Suprapubic skin (tissue), 4 donors: ENCODE measurements at places on chromosomes 5 and 9. TPM values are rescaled to one million over a fixed set of nuclear protein-coding genes. Genes with fewer than 3 reads are reported as not detected.
A peak's percentile ranks its signal among the peaks of the same experiment; 100 is the strongest.

GRCh38 chr5:936149-937144, 43.8 kb downstream of the TRIP13 start:
- DNase-seq, result peak; percentile 59

DNA sequence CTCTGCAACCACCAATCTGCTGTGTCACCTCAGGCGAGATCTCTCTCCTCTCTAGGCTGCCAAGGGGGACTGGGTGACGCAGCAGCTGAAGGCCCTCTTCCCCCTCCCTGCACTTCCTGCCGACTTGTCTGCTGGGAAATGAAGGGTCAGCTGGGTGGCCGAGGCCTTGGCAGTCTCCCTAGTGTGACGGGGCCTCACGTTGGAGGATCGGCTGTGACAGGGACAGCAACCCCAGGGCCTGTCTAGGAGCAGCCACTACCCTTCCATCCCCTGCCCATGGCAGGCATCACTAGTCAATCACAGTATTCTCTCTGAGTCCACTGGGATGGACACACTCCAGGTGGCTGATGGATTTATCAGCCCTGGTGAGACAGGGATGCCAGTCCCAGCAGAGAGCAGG, 107.3 kb upstream of the SARDH start:
- no peak for DNase-seq

The COL15A1 gene
- total RNA-seq, result 8.0 TPM

The PCDHB13 gene
- 6.0 TPM for total RNA-seq

The C1QTNF2 gene
- total RNA-seq, result 0.23 TPM

GRCh38 chr9:131320031-131320685, 30.6 kb downstream of the PLPP7 start:
- DNase-seq, result peak; percentile 53

DNA sequence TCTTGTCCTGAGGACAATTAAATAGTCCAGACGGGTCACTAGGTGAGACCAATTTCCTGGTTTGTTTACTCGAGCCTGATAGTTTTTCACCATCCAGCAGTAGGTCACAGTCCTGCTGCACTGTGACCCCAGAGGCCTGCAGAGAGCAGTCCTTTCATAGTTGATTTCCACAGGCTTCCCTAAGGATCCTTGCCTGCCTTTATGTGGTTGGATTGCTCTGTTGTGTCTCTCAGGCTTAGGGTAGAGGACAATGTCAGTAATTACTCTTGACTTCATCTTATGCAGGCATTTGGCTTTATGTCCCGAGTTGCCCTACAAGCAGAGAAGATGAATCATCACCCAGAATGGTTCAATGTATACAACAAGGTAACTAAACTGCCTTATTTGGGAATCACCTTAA, 9.0 kb upstream of the CATSPER3 start:
- no peak for DNase-seq

DNA sequence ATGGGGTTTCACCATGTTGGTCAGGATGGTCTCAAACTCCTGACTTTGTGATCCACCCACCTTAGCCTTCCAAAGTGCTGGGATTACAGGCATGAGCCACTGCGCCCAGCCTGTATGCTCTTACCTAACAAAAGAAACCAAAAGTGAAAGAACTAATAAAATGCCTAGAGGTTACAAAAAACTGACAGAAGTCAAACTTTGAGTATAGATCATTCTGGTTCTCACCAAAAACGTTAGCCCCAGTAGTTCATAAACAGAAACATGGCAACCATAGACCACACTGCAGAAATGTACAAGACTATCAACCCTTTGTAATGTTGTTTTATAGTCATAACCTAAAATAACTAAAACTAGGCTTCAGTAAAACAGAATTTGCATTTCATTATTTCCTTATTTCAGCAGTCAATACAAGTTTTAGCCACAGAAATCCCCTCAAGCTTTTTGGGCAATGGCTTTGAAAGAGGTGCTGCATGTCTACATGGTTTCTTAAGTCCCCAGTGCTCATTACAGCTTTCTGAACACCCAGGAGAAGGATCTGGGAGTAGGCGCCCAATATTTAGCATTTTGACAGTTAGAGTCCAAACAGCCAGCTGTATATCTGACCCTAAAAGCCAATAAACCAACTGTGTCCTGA, 72.5 kb downstream of the EPB41L4A start:
- DNase-seq, result no peak

DNA sequence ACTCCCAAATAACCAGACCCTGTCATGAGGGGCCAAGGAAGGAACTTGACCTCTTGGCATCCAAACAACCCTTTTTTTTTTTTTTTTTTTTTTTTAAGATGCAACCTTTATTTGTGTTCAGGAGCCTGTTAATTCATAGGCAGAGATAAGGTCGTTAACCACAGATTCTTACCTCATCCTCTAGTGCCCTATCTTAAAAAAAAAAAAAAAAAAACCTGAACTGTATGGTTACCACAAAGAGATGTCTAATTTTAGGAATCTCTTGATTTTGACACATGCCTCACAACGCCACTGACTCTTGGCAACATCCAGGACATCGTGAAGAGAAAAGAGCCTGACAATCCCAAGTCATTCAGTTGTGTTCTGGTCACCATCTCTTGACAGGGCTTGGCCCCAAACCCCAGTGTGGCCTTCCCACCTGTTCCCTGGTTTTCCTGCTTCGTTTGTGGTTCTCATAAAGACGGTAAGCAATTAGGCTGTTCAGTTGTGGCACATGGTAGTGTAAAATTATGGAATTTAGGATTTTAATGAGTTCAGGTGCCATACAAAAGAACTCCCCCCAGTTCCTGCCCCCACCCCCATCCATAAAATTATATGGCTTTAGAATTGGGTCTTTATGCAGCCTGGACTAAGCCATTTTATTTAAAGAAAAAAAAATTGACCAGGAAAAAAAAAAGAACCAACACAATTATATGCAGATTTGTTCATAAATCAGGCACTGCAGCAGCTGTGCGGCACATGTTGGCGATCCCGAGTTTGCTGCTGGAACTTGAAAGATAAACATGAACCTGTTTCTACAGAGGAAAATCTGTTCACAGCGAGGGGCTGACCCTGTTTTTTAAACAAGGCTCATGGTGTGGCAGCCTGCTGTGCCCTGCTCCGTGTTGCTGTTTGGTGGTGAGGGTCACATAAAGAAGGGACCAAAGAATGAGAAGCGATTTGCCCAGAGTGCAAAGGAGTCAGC, 267.8 kb upstream of the CLINT1 start:
- DNase-seq, result no peak

The CD14 gene
- total RNA-seq, result 6.7 TPM

DNA sequence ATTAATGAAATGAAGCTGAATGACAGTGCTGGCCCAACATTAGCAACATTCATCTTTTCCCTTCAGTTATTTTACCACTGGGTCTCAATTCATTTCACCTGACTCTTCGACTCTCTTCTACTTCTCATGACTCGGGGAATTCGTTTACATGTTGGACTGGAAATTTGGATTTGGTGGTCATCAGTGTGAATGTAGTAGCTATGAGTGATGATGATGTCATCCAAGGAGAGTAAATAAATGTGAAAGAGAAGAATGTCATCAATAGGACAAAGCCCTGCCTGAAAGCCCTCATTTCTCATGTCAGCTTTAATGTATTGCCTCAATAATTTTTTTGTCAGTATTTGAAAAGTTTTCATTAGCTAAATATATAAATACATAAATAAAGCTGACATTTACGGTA, 21.9 kb upstream of the CFAP95 start:
- DNase-seq, result no peak

DNA sequence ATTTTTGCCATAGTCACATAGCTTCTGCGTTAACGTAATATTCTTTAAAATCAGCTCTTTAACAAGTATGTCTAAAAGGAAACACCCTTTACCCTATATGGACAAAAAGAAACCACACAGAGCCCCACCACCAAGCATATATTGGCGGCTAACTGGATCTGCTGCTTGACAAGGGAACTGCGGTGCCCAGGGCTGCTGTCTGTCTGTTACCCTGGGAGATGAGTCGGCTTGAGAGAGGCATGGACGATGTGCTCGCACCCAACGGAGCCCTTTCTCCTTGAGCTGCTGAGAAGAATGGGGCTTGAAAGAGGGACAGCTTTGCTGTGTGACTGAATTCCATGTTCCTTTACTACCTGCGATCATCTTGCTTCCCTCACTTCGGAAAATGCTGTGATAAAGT, 158.6 kb upstream of the SHB start:
- DNase-seq, result no peak

- DNase-seq, result no peak
Measured at GRCh38 chr5:53262348-53262970, 152.9 kb upstream of the MOCS2 start.
